ENCODE measurements at places on chromosomes 16 and 17.

GRCh38 chr16:87586201-87586782, 16.0 kb upstream of the JPH3 start:
- no peak for DNase-seq

- no peak for DNase-seq
Observed at GRCh38 chr16:50610331-50611262, 62.4 kb downstream of the NKD1 start.

GRCh38 chr17:72116661-72117521, 3.9 kb upstream of the SOX9 start:
- DNase-seq = no peak

- DNase-seq = peak; percentile 47
Observed at GRCh38 chr17:80260791-80261158, at the start of gene RNF213. Gene RNF213, plus strand, starts transcription at chr17:80260852. Its CDS starts 2,830 bp downstream, at chr17:80263682.

GRCh38 chr16:57755726-57756423, 20.3 kb downstream of the KATNB1 start:
- DNase-seq = no peak

DNA sequence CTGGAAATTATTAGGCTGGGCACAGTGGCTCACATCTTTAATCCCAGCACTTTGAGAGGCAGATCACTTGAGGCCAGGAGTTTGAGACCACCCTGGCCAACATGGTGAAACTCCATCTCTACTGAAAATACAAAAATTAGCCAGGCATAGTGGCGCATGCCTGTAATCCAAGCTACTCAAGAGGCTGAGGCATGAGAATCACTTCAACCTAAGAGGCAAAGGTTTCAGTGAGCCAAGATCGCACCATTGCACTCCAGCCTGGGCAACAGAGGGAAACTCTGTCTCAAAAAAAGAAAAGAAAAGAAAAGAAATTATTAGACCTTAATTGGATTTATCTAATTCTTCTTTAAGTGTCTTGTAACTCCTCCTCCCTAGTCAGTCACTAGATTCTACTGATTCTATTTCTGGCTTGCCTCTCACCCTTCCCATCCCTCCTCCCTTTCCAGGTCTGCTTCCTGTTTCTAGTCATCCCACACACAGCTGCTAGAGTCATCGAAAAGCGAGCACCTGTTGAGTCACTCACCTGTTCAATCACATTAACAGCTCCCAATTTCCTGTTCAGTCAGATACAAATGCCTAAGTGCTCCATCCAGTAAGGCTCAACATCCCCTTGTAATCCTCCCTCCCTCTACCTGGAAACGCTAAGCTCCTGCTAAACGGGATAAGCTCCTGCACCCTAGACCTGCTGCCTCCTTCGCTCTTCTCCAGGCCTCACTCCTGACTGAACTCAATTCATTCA, 34.6 kb downstream of the ERN1 start:
- DNase-seq = no peak

- no peak for DNase-seq
Observed at GRCh38 chr16:28846933-28847273, 755 bp upstream of the TUFM start.

Data from stimulated activated CD4-positive, alpha-beta T cell treated with anti-CD3 and anti-CD28 coated beads, Interleukin-1b, Interleukin-23, amount 100 ng/mL, for 48 hours (primary cell).